Large intestine (tissue), 12 donors: ENCODE measurements at places on chromosomes 3 and 15. TPM values are rescaled to one million over a fixed set of nuclear protein-coding genes. Genes with fewer than 3 reads are reported as not detected.

GRCh38 chr15:27589260-27589659 lies 509.9 kb downstream of the OCA2 start:
- DNase-seq, result no peak

DNA sequence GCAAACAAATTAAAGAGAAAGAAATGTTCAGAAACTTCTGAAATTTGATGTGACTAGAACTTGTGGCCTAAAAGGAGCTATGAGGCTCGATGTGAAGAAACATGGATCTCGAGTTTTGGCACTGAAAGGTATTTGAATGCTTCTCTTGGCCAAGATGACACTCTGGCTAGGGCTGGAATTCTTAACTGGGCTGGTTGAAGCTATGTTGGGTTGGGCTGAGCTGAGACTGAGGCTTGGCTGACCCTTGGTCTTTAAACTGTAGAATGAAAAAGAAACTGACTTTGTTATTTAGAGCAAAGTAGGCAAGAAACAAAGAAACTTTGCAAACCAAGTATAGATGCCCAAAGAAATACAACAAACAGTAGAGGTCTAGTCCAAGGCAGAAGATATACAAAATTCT lies 28.1 kb upstream of the CLDN16 start:
- no peak for DNase-seq

GOLGA8O gene
- 0.13 TPM for polyA plus RNA-seq

AMIGO3 gene
- polyA plus RNA-seq, result 1.3 TPM

- DNase-seq, result no peak
Observed at GRCh38 chr3:142568393-142569017, 10.0 kb downstream of the ATR start.

- DNase-seq, result no peak
Observed at GRCh38 chr3:171803044-171803443, 7.2 kb downstream of the PLD1 start.

- DNase-seq, result peak; percentile 78
Observed at GRCh38 chr3:186241910-186242821, 119.9 kb downstream of the DGKG start.

DNA sequence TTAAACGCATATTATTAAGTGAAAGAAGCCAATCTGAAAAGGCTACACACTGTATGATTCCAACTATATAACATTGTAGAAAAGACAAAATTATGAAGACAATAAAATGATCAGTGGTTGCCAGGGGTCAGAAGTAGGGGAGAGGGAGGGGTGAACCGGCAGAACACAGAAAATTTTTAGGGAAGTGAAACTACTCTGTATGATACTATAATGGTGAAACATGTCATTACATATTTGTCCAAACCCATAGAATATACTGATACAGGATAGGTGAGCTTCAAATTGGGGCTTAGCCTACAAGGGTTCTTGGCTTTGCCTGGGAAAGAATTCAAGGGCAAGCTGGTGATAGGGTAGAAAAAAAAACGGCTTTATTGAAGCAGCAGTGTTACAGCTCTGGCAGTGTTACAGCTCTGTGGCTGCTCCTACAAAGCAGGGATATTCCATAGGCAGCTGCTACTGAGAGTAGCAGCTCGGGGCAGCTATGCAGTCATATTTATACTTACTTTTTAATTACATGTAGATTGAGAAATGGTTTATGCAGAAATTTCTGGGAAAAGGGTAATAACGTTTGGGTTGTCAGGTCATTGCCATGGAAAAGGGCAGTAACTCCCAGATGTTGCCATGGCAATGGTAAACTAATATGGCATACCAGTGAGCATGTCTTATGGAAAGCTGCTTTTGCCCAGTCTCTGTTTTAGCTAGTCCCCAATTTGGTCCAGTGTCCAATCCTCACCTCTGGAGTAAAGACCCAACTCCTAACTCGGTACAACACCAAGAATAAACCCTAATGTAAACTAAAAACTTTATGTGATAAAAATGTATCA lies 125.1 kb upstream of the SLC25A36 start:
- DNase-seq, result no peak

DZIP1L gene
- polyA plus RNA-seq, result 4.4 TPM

DNA sequence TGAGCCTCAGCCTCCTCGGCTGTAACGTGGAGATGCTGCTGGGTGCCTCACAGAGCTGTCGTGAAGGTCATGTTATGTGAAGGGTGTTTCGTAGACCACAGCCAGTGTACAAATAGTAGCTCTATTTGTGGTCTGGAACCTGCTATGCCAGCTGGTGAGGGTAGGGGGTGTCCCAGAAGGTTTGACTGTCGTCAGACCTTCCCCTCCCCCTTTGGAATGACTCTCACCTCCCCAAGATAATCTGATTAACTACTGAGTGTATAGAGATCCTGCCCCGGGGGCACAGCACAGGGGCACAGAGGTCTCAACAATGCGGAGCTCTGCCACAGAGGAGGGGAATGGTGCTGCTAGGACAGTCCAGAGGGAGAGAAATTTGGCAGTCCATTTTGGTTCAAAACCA lies 20.5 kb downstream of the FGD5 start:
- no peak for DNase-seq

TRAIP gene
- polyA plus RNA-seq, result 7.4 TPM
